ENCODE measurements at places on chromosomes 11 and 22.

DNA sequence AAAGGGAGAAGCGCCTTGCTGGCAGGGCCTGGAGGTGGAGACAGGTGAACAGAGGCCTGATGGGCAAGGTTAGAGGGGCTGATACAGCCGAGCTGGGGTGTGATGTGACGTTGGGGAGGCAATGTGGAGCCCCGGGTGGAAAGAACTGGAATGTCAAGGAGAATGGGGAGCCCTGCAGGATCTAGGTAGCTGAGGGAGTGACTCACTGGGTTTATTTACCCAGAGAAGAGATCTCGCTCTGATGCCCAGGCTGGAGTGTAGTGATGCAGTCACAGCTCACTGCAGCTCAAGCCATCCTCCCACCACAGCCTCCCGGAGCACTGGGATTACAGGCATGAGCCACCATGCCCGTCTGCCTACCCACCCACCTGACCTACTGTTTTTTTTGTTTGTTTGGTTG, 1.9 kb upstream of the CYB5R3 start:
- peak overlapping the region; percentile 11 for H3K27ac ChIP-seq
- H3K27me3 ChIP-seq: peaks cover 6% of the 10 kb centered on the region
- no peak overlapping the region for H3K4me3 ChIP-seq
- H3K4me1 ChIP-seq: peaks cover 15% of the 10 kb centered on the region

GRCh38 chr22:20206709-20207215, 55.9 kb upstream of the CCDC188 start:
- no peak overlapping the region for H3K4me3 ChIP-seq
- no peak for DNase-seq
- H3K27ac ChIP-seq: no peak overlapping the region
- H3K27me3 ChIP-seq: peaks cover 10% of the 10 kb centered on the region
- peaks cover 12% of the 10 kb centered on the region for H3K4me1 ChIP-seq
- H3K36me3 ChIP-seq: no peaks in the 10 kb centered on the region

DNA sequence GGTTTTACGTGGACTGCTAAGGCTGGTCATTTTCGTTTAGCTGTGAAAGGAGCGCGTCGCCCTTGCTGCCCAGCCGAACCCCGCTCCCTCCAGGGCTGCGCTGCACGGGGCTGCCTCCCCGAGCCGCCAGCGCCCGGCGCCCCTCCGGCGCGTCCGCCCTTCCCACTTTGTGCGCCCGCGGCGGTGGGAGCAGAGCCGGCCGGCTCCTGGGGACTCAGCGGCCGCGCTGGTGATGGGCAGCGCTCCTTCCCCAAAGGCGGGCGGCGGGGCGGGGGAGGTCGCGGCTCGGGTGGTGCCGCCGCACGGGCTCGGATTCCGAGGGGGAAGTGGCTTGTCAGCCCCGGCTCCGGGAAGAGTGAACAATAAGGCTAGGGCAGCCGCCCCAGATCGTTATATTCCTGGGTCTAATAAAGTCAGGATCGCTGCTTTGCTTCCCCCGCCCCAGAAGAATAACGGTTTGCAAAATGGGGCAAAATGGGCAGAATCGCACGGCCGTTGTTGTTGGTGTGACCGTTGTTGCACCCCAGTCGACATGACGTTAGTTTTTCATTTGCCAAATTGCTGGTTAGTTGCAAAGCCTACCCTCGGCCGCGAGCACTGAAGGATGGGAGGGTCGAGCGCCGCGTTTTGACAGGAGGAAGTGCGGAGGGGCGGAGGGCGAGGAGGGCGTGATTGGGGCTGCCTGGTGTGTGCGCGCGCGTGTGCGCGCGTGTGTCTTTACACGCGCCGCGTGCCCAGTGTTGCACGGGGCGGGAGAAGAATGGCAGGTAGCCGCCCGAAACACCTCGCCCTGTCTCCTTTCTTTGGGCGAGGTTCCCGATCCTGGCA, 745 bp downstream of the NCAM1 start:
- peaks cover 6% of the 10 kb centered on the region for H3K4me1 ChIP-seq
- no peak overlapping the region for H3K27ac ChIP-seq
- H3K36me3 ChIP-seq: no peaks in the 10 kb centered on the region
- peak; percentile 48 for DNase-seq
- H3K27me3 ChIP-seq: peaks cover 8% of the 10 kb centered on the region
- peak overlapping the region; percentile 96 for H3K4me3 ChIP-seq

GRCh38 chr11:88194990-88195389, 19.7 kb upstream of the RAB38 start:
- H3K27me3 ChIP-seq: no peaks in the 10 kb centered on the region
- no peaks in the 10 kb centered on the region for H3K36me3 ChIP-seq
- peaks cover 19% of the 10 kb centered on the region for H3K4me1 ChIP-seq
- H3K27ac ChIP-seq: no peak overlapping the region
